ENCODE measurements at places on chromosomes 4 and X.

DNA sequence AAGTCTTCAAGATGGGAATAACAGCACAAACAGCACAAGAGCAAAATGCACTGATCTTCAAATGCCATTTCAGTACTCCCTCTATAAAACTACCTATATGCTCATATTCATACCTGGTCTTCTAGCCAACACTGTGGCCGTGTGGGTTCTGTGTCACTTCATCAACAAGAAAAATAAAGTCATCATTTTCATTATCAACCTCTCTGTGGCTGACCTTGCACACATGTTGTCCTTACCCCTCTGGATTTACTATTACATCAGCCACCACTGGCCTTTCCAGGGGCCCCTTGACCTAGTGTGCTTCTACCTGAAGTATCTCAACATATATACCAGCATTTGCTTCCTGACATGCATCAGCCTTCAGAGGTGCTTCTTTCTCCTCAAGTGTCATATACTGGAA is 59.6 kb upstream of the GPR174 start:
- no peak for DNase-seq

GRCh38 chr4:55730280-55730931 is 89.2 kb upstream of the EXOC1L start:
- no peak for DNase-seq

DNA sequence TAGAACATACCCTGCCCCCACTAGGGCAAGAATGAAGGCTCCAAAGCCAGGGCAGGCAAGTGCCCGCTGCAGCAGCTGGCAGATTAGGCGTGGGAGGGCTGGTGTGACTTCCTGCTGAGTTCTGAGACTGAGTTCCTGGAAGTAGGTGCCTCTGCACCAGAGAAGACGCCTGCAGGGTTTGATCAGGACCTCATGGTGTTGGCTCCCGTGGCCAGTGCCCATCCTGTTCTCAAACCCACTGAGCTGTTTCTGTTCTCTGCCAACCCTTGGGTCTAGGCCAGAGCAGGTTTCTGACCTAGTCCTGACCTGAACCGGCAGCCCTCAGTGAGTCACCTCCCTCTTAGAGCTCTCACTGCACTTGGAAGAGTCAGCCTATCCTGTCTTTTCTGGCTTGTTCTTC is 220.7 kb downstream of the HS6ST2 start:
- no peak for DNase-seq

DNA sequence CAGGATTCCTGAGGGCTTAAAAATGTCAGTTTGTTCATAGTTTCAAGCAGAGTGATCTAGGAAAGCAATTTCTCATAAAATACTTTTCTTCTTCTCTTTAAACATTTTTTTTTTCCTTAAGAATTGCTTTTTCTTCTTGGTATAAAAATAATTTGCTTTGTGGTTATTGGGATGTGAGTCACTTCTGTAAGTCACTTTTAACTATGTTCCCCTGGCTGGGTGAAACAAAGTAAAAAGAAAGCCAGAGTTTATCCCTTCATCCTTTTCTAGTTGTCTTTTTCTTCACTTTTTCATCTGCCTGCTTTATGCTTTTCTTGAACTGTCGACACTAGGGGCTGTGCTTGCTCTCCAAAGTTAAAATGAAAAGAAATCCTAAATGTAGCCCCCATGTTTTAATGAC is 33.5 kb downstream of the ARSJ start:
- DNase-seq, result no peak

DNA sequence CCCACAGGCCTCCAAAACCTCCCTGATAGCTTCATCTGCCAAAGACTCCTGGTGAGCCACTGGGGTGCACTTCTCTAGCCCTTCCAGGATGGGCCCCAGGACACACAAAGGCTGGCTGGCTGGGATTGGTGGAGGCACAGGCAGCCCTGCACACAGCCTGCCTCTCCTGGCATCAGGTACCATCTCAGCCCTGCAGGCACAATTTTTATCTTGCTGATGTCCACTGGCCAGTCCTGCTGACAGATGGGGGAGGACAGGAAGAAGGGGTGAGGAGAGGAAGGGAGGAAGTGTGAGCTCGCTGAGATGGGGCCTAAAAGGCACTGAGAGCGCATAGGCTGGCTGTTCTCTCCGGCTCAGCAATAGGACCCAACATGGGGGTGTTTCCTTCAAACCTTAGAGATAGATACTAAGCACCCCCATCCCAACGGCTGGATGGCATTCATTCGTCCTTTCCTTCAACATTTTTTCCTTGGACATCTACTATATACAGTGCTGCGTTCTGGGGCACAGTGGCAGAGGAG is 92.7 kb downstream of the PJA1 start:
- DNase-seq, result no peak

GRCh38 chr4:40412866-40413795 is 78.0 kb downstream of the CHRNA9 start:
- DNase-seq, result no peak

- no peak for DNase-seq
Measured at GRCh38 chrX:43266487-43266886, 389.6 kb upstream of the MAOA start.

DNA sequence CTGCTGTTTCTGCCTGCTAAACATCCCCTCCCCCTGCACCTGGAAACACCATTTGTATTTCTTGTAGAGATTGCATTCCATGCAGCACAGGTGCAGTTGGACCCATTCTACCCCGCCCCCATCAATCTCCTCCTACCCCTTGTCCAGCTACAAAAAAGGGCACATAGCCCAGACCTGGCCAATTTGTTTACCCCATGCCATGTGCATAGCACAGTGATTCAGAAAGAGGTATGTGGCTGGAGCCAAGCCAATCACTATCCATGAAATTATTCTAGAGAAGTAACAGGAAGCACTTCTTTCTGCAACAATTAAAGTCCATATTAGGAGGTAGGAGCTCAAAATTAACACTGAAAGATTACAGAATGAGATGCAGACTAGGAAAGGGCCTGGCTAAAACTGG is 20.2 kb upstream of the TMEM184C start:
- DNase-seq, result no peak

DNA sequence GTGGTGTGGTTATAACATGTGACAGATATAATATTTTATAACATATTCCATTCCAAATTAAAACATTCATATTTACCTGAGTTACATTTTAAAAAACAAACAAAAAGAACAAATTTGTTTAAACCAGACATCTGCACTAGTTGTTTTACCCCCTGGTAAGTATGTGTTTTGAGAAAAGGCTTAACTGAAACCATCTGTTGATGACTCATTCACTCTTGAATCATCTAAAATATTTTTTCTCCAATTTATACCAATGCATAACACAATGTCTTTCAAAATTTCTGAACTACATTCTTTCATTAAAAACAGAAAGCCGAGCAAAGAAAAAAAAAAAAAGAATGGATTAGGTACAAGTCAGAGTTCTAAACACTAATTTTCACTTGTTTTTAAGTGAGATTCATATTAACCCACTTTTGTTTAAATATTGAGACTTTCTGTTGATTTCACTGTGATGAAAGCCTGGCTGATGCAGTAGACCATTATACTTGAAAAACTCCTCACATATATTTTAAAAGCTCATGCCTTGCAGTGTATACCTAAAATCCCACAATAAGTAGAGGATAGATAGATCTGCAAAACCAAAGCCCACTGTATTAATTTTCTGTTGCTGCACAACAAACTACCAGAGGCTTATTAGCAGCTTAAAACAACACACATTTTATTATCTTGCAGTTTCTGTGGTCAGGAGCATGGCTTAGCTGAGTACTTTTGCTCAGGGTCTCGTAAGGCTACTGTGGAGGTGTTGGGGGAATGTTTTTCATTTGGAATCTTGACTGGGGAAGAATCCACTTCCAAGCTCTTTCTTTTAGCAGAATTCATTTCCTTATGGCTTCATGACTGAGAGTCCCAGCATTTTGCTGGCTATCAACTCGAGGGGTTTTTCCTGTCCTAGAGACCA is 221.5 kb downstream of the PCDH18 start:
- DNase-seq, result no peak

- DNase-seq, result no peak
Measured at GRCh38 chrX:103418811-103419340, 42.5 kb downstream of the BEX3 start.

- no peak for DNase-seq
Measured at GRCh38 chr4:125444166-125444565, 129.4 kb downstream of the FAT4 start.

GRCh38 chrX:63702556-63702955 is 82.5 kb downstream of the ARHGEF9 start:
- no peak for DNase-seq

GRCh38 chr4:81407726-81408125 is 64.0 kb downstream of the RASGEF1B start:
- DNase-seq, result no peak
